ENCODE measurements at places on chromosomes 7 and 10. TPM values are rescaled to one million over a fixed set of nuclear protein-coding genes. Genes with fewer than 3 reads are reported as not detected.

DNA sequence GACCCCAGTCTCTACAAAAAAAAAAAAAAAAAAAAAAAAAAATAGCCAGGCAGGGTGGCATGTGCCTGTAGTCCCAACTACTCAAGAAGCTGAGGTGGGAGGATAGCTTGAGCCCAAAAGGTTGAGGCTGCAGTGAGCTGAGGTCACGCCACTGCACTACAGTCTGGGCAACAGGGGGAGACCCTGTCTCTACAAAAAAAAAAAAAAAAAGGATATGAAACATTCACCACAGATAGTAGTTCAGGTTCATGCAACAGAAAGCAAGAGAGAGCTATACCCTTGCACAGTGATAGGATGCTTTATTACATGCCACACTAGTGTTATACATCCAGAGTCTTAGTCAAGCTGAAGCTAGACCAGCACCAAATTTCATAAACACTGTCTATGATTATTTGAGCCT is 148.4 kb upstream of the KAT6B start:
- no peak for DNase-seq

GPR146 gene
- total RNA-seq = 0.17 TPM

DNA sequence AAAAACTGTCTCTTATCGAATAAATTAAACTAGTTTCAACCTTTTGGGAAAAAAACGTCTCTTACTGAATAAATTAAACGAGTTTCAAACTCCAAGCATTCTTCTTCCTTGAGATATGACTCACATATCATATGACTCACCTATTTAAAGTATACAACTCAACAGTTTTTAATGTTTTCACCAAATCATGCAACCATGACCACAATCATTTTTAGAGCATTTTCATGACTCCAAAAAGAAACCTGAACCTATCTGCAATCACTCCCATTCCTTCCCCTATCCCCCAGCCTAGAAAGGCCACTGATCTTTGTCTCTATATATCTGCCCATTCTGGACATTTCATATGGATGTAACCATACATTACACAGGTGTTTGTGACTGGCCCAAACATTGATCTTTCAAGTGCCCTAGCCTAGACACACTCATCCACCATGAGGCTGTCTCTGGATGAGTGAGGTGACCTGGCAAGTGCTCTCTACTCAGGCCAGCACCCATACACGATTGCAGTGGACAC is 115.3 kb downstream of the PIP4K2A start:
- peak; percentile 44 for DNase-seq

DNA sequence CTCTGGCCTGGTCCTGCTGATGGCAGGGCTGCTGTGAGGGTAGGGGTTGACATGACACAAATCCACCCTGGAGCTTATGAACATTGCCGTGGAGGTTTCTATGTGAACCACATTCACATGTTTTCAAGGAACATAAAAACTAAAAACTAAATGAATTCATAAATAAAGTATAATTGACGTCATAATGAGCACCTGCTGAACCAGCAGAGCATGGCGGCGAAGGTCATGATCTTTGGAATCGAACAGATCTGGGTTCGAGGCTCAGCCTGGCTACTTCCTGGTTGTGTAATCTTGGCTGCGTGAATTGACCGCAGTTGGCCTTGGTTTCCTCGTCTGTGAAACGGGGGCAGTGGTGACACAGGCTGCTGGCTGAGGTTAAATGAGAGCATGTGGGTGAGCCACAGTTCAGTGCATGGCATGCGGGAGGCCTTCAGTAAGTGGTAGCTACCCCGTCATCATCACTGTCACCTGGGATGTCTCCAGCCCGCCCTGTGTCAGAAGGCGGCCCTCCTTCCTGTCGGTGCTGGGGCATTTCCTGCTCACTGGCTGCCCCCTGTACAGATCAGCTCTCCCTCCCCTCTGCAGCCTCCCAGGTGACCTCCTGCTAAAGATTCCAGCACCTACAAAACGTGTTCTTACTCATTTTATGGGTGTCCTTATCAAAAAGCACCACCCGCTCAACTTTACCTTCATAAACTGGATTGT is 190.3 kb upstream of the SHH start:
- DNase-seq = no peak

CUZD1 gene
- 0.77 TPM for total RNA-seq

GRCh38 chr10:115063701-115064658 is 29.2 kb upstream of the ATRNL1 start:
- no peak for DNase-seq

FAM53B gene
- 11.4 TPM for total RNA-seq
